ENCODE measurements at places on chromosomes 12 and 14. TPM values are rescaled to one million over a fixed set of nuclear protein-coding genes. Genes with fewer than 3 reads are reported as not detected.

The WNT1 gene
- not detected for total RNA-seq

The CAPZA3 gene
- total RNA-seq: not detected

The CPNE6 gene
- not detected for total RNA-seq

The AKAP3 gene
- 0.93 TPM for total RNA-seq

The OVCH1 gene
- total RNA-seq: not detected

The ACRBP gene
- 1.5 TPM for total RNA-seq

All from T-helper 2 cell treated with Interferon-gamma antibody and Interleukin-4, amounts not matched to agents 100 ng/mL and 5 ng/mL, for 36 hours (primary cell).